ENCODE measurements at places on chromosomes 3 and 15.

GRCh38 chr3:45309876-45310275 lies 78.5 kb upstream of the LARS2 start:
- DNase-seq, result peak; percentile 95

DNA sequence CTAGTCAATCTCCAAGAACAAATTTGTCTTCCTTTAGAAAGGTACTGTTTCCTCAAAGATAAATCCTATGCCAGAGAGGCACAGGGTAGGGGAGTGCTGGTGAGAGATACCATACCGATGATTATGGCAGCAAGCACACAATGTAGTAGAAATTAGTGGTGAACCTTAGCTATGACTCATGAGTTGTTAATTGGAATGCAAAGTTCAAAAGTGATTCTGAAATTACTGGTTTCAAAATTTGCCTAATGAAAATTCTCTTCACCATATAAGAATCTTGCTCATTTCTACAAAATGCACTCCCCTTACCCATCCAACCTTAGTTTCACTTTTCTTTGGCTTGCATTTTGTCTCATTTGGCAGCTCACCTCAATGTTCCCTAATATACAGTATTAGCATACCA lies 139.5 kb upstream of the SLC2A2 start:
- DNase-seq, result no peak

DNA sequence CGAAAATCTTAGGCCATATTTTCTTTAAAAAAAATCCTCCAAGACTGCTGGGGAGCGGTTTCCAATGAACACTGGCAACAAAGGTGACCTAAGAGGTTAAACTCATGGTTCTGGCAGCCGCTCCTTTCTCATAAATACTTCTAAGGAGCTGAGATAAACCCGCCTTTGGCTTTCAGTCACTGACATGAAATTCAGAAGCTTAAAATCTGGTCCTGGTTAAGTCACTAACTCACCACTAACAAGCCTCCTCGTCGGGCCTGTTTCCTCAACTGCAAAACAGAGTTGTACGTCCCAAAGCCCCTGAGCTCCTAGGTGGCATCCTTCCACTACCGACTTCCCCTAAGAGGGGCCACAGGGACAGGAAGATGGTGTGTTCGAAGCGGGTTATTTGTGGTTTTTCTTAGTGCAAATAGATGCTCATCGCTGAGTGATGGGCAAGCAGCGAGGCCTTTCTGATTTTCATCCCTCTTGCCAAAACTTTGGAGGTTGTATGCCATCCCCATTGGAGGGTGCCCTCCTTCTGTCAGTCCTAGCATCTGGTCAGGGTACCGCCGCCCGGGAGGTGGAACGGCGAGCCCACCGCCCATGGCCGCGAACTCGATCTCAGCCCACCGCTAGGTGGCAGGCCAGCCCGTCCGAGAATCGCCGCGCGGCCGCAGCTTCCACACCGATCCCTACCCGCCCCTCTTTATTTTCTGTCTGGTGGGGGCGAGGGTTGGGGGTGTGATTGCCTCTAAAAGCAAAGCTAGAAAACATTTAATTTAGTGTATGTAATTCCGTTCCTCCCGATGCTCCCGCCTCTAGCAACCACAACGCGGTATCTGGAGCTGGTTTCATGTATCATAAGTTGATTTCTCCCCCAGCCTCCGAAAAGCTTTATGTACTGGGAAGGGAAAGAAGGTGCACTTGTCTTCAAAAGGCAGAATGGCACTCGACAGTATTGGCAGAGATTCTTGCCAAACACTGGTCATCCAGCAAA lies 4.6 kb downstream of the BCL6 start:
- peak; percentile 62 for DNase-seq

DNA sequence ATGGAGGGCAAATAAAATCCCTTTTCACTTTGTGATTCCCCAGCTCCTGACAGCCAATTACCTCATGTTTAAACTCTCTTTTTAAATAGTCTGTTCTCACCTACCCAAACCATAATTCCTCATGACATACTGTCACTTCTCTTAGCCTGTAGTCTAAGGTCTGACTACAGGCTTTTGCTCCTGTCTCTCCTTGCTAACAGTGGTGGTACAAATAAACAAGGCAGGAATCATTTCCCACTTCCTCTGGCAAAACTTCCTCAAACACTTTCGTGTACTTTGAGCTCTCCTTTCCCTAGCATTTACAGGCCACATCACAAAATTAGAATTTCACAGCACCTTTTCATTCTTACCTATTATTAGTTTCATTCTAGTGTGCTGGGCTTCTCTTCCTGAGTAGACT lies 51.8 kb downstream of the ATP8B4 start:
- no peak for DNase-seq

GRCh38 chr3:130644628-130645253 lies 101.9 kb downstream of the PIK3R4 start:
- no peak for DNase-seq

- no peak for DNase-seq
Observed at GRCh38 chr3:159789742-159790635, 198.6 kb upstream of the IL12A start.

- DNase-seq, result no peak
Observed at GRCh38 chr3:54243960-54244682, 121.8 kb downstream of the CACNA2D3 start.

DNA sequence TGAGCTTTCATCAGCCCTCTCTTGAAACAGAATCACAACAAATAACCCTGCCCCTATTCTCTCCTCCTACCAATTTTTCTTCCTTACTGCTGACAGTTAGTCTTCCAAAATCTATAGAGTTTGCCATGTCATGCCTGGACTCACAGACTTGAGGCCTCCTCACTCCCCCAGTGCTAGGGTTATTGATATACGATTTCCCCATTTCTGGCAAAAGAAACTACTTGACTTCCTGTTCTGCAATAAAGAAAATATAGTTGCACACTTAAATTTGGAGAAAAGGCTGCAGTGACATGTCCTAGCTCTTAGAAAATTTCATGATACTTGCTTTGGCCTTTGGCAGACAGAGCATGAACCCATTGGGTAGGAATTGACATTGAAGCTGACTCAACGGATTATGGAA lies 75.9 kb downstream of the CYP19A1 start:
- DNase-seq, result no peak

- peak; percentile 89 for DNase-seq
Observed at GRCh38 chr3:192514754-192515663, 212.3 kb downstream of the FGF12 start.

GRCh38 chr3:71451060-71451459 lies 132.5 kb downstream of the FOXP1 start:
- DNase-seq, result no peak

- DNase-seq, result peak; percentile 14
Observed at GRCh38 chr3:50550079-50550736, 17.3 kb downstream of the C3orf18 start.

DNA sequence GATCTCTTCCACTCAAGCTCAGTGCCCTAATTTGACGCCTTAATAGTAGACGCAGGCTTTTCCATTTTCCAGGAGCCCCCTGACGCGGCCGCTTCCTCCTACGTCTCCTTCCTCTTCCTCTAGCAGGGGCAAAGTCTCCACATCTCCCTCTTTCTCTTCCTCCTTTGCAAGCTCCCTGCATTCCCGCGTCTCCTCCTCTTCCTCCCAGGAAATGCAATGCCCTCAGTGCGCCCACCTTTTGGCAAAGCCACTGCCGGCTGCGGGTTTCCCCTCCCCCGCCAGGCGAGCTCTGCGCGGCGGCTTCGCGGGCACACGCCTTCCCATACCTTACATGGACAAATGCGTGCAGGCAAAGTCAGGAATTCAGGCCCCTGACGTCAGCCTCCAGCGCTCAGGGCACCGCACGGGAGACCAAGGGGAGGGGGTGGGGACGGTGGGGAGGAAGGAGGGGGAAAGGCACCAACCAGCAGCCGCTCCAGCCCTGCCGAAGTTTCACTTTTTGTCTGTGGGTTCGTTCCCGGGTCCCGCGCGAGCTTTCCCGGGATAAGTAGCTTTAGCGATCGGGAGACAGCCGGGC lies 432 bp upstream of the LPP start:
- DNase-seq, result peak; percentile 80

GRCh38 chr3:44339181-44340057 lies 853 bp downstream of the TCAIM start:
- no peak for DNase-seq

DNA sequence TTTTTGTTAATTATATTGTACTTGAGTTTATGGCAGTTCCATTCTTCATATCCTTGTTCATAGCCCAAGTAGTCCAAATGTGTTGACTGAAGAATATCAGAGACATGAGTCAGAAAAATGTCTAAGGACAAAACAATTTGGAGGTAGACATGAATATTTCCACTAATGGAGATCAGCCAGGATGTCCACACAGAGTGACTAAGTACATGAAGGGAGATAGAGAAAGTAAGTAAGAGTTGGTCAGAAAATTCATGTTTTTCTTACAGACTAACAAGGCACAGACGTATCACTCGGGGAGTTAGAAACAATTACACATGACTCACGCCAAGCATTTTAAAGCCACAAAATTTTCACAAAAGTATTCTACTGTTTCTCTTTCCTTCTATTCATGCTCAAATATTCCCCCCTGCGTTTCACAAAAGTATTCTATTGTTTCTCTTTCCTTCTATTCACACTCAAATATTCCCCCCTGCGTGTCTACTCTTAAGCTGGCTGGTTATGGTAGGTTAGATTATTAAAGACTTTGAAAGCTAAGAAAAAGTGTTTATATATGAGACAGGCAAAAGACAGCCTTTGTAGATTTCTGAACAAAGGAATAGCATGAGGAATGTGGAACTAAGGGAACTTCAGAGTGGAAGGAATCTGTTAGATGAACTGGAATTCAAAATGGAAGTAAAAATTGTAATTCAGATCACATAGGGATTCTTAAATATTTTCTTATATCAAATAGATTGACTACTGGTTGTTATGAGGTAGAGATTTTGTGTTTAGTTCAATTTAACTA lies 648.7 kb upstream of the CCDC54 start:
- no peak for DNase-seq

GRCh38 chr3:194308601-194309449 lies 42.3 kb downstream of the CPN2 start:
- no peak for DNase-seq

- DNase-seq, result no peak
Observed at GRCh38 chr3:40723083-40723660, 198.4 kb downstream of the ZNF621 start.

- no peak for DNase-seq
Observed at GRCh38 chr3:23629181-23629894, 176.4 kb upstream of the UBE2E1 start.

- no peak for DNase-seq
Observed at GRCh38 chr15:41849204-41849603, 10.6 kb downstream of the PLA2G4B start.

GRCh38 chr15:54990793-54991192 lies 205.9 kb downstream of the RSL24D1 start:
- no peak for DNase-seq

DNA sequence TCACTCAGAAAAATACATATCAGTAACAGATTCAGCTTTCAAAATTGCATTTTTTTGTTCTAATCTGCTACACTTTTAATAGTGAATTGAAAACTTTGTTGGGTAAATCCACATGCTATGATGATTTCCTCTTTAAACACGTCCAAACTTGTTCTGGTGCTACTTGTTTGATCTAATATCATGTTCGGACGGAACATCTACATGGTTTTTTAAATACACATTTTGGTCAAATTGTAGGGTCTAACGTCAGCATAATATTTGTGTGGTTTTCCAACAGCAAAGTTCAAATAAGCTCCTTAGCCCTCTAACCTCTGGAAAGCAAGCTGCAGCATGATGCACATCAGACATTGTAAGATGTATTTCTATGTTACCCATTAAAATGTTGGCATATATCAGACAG lies 98.5 kb upstream of the OSTN start:
- no peak for DNase-seq

GRCh38 chr15:61175024-61175423 lies 54.1 kb downstream of the RORA start:
- no peak for DNase-seq

GRCh38 chr3:122258757-122259371 lies 66.2 kb upstream of the CSTA start:
- DNase-seq, result peak; percentile 71

GRCh38 chr3:157632075-157632474 lies 128.9 kb upstream of the VEPH1 start:
- DNase-seq, result no peak

- DNase-seq, result no peak
Observed at GRCh38 chr3:98326105-98326893, 27.4 kb upstream of the OR5K4 start.

DNA sequence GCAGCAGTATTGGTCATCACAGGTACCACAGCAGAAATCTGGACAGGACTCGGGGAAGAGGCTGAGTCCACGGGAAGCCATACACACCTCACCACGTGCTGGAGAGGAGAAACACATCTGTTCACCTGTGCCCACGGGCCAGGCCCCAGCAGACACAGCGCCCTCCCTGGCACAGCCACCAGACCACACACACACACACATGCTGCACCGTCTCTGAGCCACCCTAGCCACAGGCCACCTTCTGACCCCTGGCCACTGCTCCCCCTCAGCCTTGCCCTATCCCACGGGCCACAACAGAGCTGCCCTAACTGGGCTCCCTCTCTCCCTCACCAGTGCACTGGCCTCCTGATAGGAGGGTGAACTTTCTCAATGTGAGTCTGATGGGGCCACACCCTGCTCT lies 2.8 kb downstream of the SHISA5 start:
- no peak for DNase-seq

GRCh38 chr15:82045179-82045891 lies 483 bp downstream of the MEX3B start:
- peak; percentile 36 for DNase-seq

DNA sequence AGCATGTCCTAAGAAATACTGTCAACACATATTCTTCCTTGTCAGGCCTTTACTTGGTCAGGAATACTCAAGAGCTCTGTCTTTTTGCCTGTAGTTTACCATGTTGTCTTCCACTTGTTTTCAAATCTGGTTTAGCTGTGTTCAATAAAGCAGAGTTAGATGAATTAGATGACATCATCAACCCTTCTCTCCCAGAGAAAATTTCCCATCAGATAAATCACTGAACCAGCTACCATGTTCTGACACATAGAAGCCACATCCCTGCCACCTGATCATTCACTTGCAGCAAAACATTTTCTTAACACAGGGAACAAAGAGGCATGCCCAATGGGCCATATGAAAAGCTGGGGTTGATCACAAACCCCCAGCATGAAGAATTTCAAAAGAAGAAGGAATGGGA lies 42.1 kb downstream of the TERC start:
- DNase-seq, result no peak

DNA sequence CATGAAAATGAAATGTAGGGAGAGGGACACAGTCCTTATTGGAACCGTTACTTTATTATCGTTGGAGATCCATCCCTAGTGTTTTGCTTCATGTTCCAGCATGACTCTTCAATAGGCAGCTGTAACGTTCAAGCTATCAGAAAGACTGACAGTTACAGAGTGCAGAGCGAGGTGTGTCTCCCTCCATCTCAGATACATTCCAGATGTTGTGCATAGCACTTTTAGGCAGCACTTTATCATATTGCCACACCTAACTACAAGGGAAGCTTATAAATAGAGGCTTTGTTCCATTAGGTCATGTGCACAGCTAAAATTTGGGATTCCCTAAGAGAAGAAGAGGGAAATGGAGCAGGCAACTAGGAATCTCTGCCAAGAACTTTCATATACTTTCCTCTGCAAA lies 1009.6 kb downstream of the ROBO2 start:
- DNase-seq, result no peak

Measured in NCI-H2081 (cell line).